CD4-positive, alpha-beta T cell treated with Interleukin-17A for 1 hour (primary cell): ENCODE measurements at places on chromosomes 5 and 9.
A peak's percentile ranks its signal among the peaks of the same experiment; 100 is the strongest.

- DNase-seq: no peak
Measured at GRCh38 chr5:73218552-73219171, 45.7 kb downstream of the TMEM174 start.

- peak; percentile 24 for DNase-seq
Measured at GRCh38 chr9:33924978-33925797, 108.2 kb downstream of the UBE2R2 start.

DNA sequence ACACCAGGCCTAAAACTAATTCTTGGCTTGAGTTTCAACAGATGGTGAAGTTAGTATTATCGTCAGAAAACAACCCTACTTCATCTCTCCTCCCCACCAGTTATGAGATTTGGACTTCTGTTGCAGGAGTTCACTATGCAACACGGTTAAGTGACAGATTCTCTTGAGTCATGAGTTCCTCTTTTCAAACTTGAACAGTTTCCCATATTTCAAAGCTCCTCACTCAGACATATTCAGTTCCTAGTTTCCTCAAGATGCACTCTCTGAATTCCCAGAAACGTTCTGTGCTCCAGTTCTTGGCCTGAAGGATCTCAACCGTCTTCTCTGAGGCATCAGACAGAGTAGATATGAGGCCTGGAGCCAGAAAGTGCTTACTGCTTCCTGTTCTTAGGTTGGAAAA lies 7.3 kb upstream of the PTGER4 start:
- DNase-seq: no peak

DNA sequence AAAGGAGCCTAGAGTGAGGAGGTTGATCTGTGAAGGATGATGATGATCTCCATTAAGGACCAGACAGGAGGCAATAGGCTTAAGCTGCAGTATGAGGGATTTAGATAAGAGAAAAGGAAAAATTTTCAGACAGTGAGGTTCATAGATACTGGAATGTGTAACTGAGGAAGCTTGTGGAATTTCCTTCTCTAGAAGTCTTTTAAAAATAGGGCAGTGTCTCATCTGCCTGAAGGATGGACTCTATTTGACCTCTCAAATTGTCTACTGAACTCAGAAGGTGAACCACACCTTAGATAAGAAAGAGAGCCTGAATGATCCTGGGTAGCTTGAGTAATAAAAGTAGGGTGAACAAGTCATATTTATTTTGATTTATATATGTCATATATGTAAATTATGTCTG lies 148.2 kb upstream of the CDKN2B start:
- DNase-seq: no peak

DNA sequence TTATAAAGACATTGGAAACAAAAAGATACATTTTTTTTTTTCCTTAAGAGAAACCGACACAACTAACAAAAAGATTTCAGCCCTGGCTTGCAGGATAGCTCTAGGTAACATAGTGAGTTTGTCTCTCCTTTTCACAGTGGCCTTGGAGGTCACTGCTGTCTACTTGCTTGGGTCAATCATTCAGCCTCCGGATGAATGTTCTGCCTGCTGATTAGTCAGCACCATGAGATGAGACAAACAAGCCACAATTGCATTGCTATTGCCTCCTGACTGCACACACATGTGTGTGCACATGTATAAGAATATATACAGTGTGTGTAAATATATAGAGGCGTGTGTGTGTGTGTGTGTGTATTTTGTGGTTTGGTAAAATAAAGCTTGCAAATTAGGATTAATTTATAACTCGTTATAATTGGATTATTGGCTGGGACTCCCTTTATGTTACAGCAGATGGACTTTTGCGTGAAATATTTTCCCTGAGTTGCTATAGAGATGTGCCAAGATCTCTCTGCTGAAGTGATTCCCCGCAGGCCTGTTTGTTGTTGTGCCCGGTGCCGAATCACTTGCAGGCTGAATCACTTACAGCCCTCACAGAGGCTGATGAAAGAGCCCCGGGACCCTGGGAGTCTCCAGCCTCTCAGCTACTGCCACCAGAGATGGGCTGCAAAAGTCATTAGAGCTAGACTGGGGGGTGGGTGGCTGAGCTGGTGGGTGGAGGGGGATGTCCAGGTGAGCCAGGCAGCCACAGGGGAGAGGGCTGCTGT lies 161.2 kb downstream of the FGF18 start:
- DNase-seq: no peak

- DNase-seq: no peak
Measured at GRCh38 chr5:150655221-150655620, 5.8 kb upstream of the MYOZ3 start.

DNA sequence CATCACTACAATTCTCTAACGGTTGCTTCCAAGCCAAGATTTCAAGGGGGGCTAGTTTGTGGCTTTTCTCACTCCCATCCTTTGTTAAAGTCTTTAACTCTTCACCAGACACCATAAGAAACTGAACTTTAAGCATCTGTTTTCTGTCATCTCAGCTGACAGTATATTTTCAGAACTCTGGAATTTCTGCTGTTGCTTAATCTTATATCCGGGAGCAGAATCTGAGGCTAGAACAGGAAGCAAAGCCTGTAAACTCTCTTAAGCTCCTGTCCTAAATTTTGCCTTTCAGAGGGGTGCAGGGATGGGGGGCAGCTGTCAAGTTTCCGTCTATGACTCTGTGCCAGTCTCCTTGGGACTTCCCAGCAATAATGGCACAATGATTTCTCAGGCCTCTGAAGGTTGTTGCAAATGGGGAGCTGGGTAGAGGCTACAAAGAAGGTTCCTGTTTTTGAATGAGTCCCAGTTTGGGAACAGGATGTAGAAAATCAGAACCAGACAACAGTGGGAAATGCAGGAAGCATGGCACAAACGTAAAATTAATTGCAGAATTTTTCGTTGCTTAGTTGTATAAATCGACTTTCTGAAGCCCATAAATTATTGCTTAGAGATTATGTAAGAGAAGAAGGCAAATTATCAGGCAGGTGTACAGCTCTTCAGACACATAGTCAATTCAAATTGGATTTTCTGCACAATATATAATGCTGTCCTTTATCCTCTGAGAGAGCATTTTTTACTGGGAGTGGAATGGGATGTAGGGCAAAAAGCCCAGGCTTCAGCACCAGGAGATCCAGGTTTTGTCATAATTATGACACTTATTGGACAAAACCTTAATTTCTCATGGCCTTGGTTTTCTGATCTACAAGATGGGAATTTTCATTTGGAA lies 430.9 kb downstream of the DMAC1 start:
- no peak for DNase-seq

- DNase-seq: no peak
Measured at GRCh38 chr5:10627160-10627701, 63.4 kb downstream of the ANKRD33B start.

DNA sequence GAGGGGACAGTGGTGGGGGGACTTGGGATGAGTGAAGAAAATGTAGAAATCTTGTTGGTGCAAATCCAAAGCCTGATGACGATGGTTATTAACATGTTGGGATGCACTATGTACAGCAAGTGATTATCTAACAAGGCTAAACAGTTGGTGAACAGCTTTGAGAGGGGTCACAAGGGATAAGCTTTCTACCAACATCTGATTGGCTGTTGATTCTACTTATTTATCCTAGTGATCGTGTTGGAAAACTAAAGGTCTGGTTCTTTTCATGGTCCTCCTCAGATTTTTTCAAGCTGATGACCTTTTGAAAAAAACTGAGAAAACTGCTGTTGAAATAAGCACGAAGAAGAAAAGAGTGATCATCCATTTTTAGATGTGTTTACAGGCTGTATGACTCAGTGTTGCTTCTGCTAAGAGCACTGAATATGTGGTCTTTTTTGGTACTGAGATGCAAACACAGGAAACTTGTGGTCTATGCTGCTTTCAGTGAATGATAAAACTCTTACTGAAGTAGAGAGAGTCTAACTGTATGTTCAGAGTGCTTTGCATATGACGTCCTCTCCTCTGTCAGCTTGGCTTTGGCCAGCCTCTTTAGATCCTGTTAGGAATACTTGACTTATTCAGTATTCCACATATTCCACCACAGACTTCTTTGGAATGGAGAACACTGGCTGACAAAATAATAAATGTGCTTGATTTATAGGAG lies 174.8 kb downstream of the SLF1 start:
- DNase-seq: peak; percentile 68
